ENCODE measurements at places on chromosomes 4 and X. TPM values are rescaled to one million over a fixed set of nuclear protein-coding genes. Genes with fewer than 3 reads are reported as not detected.

Gene GPC4
- not detected for total RNA-seq

Gene CTAG1B
- total RNA-seq = not detected

Gene SOD3
- total RNA-seq = 21.7 TPM

Gene SLC39A8
- 1.6 TPM for total RNA-seq

Gene TGIF2LX
- total RNA-seq = not detected

Gene F8A2
- not detected for total RNA-seq

Gene EXOC1L
- not detected for total RNA-seq

Gene CT45A10
- total RNA-seq = not detected
